NB4 (cell line): ENCODE measurements at places on chromosomes 7 and 10.

DNA sequence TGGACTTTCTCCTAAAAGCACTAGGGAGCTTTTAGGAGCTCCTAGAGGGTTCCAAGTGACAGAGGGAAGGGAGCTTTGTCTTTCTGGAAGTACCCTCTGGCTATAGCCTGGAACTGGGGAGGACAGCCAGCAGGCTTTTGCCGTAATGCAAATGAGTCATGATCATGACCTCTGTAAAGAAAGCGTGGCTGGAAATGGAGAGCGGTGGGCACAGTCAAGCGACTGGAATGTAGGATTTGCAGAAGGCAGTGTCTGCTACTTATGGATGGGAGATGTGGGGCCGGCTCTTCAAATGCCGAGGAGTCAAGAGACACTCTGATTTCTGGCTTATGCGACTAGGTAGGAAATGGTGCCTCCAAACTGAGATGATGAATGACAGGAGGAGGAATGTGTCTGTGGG is 34.6 kb upstream of the PLPP4 start:
- DNase-seq, result no peak

DNA sequence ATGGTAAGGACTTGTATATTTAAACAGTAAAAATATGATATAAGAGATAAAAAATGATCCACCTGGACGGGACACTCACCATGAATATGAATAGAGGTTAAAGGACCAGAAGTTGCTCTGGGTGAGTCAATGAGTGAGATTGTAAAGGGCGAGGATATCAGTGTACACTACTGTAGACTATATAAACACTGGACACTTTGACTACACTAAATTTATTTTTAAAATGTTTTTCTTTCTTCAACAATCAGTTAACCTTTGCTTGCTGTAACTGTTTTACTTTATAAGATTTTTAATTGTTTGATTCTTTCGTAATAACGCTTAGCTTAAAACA is 202.8 kb downstream of the VTI1A start:
- no peak for DNase-seq

- peak; percentile 67 for DNase-seq
These were observed 157.3 kb downstream of the CTTNBP2 start for GRCh38 chr7:117715784-117716445.

GRCh38 chr10:62083412-62084267 is 182.1 kb downstream of the ARID5B start:
- no peak for DNase-seq

- no peak for DNase-seq
These were observed 36.8 kb upstream of the DPYSL4 start for GRCh38 chr10:132149917-132150316.

DNA sequence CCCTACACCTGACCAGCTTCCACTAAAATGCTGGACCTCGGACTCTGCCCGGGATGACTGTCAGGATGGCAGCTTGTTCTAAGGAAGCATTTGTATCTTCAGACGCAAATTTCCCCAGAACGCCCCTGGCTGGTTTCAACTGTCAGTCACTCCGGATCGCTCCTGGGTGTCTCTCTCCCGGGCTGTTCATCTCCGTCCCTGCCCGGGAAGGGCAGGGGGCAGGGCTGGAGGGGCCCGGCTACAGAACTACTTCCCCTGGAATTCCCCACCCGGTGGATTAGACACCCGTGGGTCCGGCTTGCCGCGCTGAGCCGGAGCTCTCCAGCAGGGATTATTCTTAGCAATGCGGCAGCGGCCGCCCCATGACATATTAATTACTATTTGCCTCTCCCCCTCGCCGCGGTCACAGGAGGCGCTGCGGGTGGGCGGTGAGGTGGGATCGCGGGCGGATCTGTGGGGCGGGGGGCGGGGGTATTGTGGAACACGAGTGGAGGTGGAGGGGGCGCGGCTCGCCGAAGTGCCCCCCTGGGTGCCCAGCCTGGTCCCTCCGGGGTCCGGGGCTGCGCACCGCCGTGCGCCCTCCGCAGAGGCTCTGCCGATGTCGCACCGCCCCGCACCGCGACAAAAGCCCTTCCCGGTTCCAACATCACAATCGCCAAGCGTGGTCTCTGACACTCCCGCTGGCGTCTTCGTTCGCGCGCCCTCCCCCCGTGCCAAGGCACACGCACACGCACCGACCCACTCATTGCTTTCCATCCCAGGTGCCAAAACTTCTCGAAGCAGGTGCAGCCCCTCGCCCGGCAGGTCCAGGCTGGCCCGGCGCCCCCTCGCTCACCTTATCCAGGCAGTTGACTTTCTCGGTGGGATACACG is 276.1 kb upstream of the NEBL start:
- no peak for DNase-seq

DNA sequence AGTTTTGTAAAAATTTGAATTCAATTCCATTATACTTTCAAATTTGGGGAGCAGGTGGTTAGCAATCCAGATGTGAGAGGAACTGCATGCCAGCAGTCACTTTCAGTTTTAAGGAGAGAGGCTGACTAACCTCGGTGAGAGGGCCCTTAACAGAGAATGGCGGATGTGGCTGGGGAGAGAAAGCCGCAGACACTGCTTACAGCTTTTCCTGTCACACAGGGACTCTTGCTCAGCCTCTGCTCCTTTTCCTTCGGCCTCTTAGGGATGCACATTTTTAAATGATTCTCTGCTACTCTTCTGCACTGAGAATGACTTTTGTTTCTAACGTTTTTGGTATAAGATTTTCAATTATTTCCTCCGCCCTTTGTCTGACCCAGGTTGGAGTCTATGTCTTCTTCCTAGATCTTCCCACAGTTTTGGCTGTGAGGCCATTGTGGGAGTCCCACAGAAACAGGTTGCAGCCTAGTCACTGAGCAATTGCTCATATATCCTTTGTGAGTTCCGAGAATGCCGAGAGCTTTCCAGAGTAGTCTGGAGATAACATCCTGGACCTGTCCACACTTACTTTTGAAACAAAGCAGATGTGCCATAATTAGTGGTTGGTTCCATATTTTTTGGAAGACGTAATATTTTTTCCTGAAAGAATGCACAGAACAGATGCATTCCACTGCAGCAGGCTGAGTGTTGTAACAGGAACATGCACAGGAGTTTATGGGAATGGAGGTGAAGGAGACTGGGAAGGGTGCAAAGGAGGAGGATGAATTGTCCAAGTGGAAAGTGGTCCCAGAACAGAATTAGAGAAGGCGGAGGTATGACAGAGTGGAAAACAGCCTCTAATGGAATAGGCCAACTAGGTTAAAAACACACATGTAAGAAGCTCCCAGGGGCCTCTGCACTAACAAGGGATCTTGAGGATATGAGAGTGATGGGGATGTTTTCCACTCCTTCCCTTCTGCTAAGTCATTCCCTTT is 168.0 kb upstream of the ZNF32 start:
- peak; percentile 88 for DNase-seq

- no peak for DNase-seq
These were observed 131.5 kb upstream of the JCAD start for GRCh38 chr10:30190577-30191552.

DNA sequence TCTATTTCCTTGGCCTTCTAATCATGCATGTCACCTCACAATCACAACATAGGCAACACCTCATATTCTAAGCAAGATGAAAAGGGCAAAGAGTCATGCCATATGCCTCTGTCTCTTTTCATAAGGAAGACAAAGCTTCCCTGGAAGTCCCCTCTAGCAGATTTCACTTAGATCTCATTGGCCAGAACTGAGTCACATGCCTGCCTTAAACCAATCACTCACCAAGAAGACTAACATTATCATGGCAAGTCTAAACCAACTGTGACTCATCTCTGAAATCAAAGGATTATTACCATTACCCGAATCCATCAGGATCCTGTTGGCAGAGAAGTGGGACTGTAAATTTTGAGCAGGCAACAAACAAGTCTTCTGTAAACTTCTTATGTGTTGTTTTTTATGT is 27.8 kb downstream of the CAV1 start:
- no peak for DNase-seq

GRCh38 chr10:104066945-104067344 is 18.7 kb downstream of the COL17A1 start:
- no peak for DNase-seq

DNA sequence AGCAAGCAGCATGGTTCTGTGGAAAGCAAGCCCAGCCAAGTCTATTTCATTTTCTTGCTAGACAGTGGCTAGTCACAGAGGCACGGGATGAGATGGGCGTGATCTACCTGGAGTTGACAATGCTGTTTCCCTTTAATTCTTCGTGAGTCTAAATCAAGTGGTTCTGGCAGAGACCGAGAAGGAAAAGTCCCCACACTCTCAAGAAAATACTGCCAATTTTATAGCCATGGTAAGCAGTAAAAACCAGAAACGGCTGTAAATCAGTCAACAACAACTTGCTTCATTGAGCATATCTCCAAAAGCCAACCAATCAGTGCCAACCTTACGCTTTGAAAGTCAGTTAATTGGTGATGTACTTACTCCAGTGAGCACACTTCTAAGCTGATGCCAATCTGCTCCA is 223.4 kb downstream of the SEC23IP start:
- DNase-seq, result no peak

- no peak for DNase-seq
These were observed 117.9 kb downstream of the FANK1 start for GRCh38 chr10:126014309-126014708.

DNA sequence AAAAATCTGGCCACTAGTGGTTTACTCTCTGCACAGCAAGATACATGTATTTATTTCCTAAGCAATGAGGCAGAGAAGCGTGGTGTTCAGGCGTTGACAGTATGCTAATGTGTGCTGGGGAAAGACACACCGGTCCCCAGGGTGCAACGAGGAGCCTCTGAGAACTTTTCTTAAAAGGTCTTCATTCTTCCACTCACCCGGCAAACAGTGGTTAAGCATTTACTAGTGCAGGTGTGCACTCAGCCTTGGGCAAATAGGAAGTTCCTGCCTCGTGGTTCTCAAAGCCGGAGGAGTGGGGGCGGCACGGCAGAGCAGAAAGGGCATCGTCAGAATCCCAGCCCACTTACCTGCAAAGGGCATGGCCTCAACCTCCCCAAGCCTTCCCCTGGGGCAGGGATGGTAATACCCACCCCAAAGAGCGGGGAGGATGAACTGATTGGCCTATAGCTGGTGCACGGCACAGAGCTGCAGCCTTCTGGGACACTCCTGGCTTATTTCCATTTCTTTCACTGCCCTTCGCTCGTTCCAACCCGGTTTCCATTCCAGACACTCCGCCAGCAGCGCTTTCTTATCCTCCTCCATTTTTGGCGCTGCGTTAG is 184.3 kb upstream of the CTBP2 start:
- DNase-seq, result no peak

DNA sequence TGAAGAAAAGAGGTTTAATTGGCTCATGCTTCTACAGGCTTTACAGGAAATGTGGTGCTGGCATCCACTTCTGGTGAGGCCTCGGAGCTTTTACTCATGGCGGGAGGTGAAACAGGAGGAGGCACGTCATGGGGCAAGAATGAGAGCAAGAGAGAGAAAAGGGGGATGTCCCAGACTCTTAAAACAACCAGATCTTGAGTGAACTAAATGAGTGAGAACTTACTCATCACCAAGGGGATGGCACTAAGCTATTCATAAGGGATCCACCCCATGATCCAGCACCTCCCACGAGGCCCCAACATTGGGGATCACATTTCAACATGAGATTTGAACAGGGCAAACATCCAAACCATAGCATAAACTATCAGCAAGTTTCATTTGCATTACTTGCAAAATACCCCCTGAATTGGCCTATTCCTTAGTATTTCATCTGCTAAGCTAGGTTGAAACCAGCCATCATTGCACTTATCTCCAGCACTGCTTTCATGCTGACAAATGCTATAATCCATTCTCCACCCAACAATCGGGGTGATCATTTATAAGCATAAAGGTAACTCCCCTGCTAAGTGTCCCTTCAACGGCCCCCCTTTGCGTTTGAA is 179.0 kb downstream of the NOC3L start:
- DNase-seq, result no peak

DNA sequence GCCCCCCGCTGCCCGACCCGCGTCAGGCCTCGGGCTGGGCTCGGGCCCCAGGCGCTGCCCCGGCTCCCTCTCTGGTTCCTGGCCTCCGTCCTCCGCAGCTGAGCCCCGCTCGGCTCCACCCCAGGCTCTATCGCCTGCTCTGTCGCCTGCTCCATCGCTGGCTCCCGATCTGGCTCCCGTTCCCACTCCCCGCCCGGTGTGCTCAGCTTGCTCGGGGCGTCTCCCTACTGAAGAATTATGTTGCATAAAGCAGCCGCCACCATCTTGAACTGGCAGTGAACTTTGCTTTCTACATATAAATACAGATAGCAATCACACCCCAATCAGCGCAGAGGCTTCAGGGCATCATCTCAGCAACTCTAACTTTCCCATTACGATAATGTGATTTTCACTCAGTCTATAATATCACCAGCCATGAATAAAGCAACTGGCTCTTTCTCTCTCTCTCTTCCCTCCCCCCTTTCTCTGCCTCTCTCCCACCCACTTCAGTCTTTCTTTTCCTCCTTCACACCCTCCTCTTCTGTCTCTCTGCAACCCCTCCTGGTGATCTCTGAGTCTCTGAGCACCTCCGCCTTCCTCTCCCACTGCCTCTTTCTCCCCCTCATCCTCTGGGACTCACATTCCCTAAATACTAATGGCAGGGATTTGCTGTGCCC is 43.3 kb upstream of the BTRC start:
- DNase-seq, result no peak

- DNase-seq, result no peak
These were observed 181.7 kb downstream of the MYOF start for GRCh38 chr10:93300288-93300917.

DNA sequence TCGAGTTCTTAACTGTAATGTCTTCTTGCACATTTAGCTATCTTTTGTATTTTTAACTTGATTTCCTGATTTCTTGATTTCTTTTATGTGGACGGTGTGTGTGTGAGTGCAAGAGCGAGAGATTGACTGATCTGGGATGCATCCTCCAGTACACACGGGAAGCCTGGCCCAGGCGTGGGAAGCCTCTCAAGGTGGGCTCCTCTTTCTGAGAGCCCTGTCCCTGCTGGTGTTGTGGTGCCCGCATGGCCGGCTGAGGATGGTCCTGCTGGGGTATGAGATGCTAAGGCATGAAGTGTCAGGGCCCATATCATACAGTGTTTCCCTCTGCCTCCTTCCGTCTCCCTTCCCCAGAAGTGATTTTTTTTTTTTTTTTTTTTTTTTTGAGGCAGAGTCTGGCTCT is 130.8 kb upstream of the TCERG1L start:
- no peak for DNase-seq

DNA sequence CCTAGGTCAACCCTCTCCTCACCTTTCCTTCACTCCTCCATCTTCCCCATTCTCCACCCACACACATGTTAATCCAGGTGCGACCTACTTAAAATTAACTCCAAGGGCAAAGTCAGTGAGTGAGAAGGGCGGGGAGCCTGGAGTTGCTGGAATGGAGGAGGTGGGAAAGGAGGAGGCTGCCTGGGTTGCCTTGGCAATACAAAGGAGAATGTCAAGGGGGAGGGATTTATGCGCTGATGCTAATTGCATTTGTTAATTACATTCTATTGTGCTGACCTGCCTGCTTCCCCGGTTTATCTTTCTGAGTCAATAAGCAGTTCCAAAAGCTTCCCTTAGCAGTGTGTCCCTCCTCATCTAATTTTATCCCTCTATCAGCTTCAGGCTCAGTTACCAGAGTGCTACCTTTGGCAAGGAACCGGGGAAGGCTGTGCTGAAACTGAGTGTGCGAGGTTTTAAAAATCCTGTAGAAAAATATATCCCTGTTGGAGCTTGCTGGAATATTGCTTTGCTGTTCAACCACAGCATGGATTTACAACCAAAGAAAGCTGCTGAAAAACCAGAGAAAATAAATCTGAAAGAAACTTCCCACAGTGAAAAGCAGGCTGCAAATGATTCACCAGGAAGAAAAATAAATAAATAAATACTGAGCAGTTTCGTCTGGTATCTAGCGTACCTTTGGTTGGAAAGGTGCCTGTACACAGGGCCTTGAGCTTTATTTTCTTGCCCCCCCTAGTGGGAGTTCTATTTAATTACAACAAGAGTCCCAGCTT is 113.2 kb upstream of the DGKB start:
- DNase-seq, result peak; percentile 67
